ENCODE measurements at places on chromosomes 13 and 19. TPM values are rescaled to one million over a fixed set of nuclear protein-coding genes. Genes with fewer than 3 reads are reported as not detected.

The CGB3 gene
- total RNA-seq: not detected

The ZNF66 gene
- total RNA-seq: 0.62 TPM

The FFAR2 gene
- total RNA-seq: 0.11 TPM

DNA sequence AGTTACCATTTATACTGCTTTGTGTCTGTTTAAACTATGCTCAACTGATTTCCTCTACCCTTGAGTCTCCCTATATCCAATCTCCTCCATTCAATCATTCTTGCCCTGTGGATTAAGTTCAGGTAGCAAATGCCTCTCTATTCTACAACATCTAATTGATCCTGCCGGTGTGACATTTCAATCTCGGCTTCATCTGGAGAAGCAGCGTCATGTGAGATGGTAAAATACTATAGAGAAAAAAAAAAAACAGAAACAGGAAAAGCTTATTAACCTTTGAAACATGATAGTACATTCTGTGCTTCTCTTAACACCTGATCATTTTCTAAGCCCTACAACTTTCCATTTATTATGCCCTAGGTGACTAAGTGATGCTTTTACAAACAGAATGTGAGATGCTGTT, 89.4 kb downstream of the KCTD12 start:
- DNase-seq: no peak

DNA sequence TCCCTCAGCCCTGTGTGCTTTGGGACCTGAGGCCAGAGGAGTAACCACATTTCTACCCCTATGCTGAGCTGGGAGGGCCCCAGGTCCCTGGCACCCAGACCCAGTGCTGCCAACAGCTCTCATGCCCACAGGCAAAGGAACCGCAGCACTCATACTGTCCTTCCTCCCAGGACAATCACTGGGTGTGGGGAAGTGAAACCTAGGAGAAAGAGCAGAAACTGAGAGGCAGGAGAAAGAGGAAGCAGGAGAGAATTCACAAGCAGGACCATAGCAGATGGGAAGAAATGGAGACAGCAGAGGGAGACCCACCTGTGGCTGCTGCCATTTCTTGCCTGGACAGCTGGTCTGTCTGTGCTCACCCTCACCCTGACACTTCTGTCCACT, 18.9 kb downstream of the CCDC97 start:
- DNase-seq: no peak

DNA sequence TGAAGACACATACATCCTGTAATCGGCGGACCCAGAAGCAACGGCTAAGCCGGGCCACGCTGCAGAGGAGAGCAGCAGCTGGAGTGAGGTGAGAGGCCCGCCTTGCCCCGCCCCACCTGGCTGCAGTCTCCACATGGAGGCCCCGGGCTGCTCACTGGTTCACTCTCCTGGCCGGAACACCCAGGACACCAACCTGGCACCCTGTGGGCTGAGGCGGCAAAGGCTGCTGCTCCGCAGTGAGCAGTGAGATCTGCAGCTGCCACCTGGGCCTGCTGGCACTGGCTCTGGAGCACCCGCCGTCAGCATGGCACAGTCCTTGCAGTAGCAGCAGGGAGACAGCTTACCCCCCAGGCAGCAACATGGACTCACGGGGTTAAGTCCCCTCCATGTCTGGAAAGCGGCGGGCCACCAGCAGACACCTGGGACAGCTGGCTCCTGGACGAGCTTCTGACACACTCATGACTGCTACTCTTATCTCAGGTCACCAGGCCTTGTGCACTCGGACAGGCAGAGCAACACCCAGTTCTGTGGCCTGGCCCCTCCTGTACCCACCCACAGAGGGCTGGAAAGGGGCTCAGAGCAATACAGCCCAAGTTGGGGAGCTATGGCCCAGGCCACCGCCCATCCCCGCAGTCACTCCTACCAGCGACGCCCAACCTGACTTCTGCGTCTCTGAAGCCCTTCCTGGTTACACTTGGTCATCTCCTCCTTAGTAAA, 13.2 kb upstream of the KPTN start:
- DNase-seq: no peak

- DNase-seq: no peak
Observed at GRCh38 chr13:88764103-88764502, 1092.9 kb downstream of the SLITRK5 start.

DNA sequence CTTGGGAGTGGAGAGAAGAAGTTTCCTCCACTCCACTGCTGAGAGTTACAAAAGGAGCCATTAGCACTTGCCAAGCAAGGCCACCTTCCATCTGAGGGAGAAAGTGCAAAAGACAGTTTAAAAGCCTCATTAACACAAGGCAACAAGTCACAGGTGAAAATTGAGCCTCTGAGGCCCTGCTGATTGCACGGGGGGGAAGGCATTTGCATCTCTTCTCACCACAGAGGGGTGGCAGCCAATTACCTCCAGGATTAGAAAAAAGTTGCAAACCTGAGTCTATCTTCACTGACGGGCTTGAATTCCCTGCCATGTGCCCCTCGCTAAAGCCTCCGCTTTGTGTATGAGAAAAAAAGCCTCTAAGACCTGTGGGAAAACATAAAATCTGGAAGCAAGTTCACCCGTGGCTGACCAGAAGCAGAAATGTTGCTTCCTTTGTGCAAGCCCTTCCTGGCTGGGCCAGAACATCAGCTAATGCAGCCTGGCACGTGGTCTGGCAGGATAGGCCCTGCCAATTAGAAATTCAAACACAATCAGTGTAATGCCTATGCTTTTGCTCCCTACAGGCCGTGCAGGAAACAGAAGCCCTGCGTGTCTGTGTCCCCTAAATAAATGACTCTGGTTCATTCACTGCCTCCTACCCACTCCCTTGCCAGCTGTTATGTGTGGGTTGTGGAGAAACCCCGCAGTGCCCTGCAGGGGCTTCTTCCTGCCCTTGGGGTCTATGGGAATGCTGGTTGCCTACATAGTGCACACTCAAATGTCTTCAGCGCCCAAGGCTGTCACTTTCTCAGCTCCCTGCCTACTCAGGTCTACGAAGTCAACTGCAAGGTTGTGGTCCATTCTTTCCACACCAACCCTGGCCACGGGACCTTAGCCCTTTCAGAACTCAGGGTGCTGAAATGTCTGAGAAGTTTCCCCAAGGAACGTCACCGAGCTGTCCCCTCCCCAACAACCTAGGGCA, 150.2 kb downstream of the UQCRFS1 start:
- DNase-seq: no peak

GRCh38 chr13:107901230-107901629, 314.1 kb downstream of the LIG4 start:
- no peak for DNase-seq

GRCh38 chr19:51078731-51079130, 4.0 kb downstream of the KLK14 start:
- DNase-seq: no peak

GRCh38 chr19:49746206-49746958, 16.7 kb downstream of the TSKS start:
- peak; percentile 65 for DNase-seq

DNA sequence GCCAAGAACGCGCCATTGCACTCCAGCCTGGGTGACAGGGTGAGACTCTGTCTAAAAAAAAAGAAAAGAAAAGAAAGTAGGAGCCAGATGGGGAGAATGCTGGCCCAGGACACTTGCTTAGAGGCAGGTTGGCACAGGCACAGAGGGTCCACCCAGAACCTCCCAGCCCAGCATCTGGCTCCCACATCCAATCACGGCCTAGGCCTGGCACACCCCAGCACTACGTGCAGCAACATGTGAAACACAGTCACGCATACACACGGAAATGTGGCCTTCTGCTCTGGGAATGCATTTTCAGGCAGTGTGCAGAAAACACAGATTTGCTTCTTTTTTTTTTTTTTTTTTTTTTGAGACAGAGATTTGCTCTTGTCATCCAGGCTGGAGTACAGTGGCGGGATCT, 20.9 kb upstream of the FOSB start:
- no peak for DNase-seq

DNA sequence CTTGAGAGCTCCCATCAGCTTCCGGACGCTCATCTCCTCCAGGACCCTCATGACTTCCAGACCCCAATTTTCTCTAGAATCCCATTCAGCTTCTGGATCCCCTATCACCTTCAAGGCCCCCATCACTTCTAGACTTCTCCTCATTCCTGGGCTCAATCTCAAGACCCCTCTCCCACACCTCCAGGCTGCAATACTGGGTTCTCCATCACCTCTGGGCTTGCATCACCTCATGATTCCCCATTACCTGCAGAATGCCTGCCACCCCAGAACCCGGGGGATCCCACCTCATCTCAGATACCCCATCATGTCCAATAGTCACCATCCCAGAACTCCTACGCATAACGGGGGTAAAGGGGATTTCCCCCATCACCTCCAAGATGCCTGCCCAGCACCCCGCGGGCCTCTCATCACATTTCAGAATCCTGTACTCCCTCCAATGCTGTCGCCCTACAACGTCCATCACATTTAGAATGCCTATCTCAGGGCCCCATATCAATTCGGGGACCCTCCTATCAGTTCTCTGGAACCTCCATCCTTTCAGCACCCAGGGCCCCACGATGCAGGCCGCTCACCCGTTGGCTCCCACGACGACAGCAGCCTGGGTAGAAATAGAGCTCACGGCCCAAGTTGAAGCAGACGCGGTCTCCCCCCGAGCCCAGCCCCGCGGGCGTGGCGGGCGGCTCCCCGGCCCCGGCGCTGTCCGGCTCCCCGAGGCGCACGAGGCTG, 738 bp downstream of the DMWD start:
- DNase-seq: no peak

GRCh38 chr13:41740479-41740878, 220.4 kb downstream of the VWA8 start:
- no peak for DNase-seq

- DNase-seq: no peak
Observed at GRCh38 chr13:83773961-83774360, 108.3 kb downstream of the SLITRK1 start.
